ENCODE measurements at places on chromosomes 11 and 22.

DNA sequence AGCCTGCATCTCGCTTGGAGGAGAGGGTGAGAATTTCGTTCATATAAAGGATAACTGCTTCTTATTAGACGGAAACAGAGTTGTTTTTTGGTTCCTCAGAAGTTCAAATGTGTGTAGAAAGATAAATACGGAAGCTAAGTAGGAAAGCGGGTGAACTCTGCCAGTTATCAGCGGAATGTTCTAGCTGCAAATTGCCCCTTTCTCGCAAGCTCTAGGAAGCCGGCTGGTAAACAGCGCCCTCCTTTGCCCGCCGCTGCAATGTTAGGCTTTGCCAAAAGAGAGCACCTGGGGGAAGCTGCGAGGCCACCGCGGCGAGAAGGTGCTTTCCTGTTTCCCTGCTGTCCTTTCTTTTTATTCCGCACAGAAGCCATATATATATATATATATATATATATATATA is 67.0 kb downstream of the IGLL5 start:
- peak; percentile 49 for DNase-seq

DNA sequence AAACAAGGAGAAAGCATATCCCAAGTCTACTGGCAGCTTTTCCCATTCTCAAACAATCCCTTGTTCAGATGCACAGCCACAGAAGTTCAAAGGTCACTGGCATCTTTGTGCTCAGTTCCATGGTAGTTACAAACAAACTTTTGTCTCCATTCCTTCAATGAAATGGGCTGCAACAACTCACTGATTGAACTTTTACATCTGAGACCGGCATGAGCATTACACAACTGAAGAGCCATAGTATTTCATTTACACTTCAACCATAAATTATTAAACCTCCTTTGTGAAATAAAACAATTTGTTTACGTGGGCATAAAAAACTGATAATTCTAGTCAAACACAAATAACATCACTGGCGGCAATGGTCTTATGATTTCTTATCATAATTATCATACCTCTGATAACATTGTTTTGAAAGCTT is 67.8 kb upstream of the ARHGAP32 start:
- DNase-seq: no peak

- no peak for DNase-seq
Observed at GRCh38 chr11:62309991-62310390, 11.1 kb upstream of the SCGB1D4 start.

GRCh38 chr11:64607381-64607985 is 16.5 kb downstream of the SLC22A12 start:
- no peak for DNase-seq

GRCh38 chr11:94020777-94021481 is at the start of gene HEPHL1:
TSS of gene HEPHL1 (plus strand) at chr11:94021354. CDS start at chr11:94021369, 15 bp downstream.
- no peak for DNase-seq

DNA sequence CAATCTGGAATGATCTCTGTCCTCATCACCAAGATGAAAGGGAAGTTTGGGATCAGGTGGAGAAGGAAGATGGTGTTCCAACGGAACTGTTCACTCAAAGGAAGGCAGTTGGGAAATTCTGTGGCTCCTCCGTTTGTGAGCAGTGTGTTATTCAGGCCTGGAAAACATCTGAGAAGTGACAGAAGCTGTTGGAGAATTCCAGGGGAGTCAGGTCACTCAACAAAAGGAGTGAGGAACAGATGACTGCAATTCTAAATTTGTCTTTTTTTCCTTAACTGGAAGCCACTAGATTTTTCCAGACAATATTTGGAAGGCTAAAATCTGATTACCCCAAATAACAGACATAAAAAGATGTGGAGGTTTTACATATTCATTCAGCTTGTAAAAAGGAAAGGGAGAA is 107.8 kb downstream of the CD44 start:
- no peak for DNase-seq

GRCh38 chr11:4025967-4026324 is 68.7 kb upstream of the RRM1 start:
- DNase-seq: no peak

GRCh38 chr11:75029836-75030631 is 41.3 kb downstream of the NEU3 start:
- no peak for DNase-seq

GRCh38 chr22:45686836-45687235 is 15.2 kb downstream of the ATXN10 start:
- DNase-seq: no peak

- no peak for DNase-seq
Observed at GRCh38 chr11:83836065-83836464, 549.9 kb upstream of the CCDC90B start.

DNA sequence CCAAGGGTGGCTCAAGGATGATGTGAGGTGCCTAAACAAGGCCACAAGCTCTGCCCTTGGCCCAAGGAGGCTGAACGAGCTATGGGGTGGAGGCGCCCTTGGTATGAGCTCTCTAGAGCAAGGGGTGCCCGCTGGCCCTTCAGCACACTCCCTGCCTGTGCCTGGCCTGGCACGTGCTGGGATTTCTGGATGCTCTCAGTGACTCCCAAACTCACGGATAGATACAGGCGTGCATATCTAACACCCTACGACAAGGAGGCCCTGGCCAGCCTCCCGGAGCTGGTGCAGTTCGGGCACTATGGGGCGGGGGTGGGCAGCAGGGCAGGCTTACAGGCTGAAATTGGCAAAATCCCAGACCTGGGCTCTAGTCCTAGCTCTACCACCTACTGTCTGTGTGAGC is 30.6 kb downstream of the SCUBE1 start:
- DNase-seq: no peak

- DNase-seq: no peak
Observed at GRCh38 chr11:123702696-123703095, 38.8 kb downstream of the ZNF202 start.
